ENCODE measurements at places on chromosomes 6 and 20. TPM values are rescaled to one million over a fixed set of nuclear protein-coding genes. Genes with fewer than 3 reads are reported as not detected.
A peak's percentile ranks its signal among the peaks of the same experiment; 100 is the strongest.

DNA sequence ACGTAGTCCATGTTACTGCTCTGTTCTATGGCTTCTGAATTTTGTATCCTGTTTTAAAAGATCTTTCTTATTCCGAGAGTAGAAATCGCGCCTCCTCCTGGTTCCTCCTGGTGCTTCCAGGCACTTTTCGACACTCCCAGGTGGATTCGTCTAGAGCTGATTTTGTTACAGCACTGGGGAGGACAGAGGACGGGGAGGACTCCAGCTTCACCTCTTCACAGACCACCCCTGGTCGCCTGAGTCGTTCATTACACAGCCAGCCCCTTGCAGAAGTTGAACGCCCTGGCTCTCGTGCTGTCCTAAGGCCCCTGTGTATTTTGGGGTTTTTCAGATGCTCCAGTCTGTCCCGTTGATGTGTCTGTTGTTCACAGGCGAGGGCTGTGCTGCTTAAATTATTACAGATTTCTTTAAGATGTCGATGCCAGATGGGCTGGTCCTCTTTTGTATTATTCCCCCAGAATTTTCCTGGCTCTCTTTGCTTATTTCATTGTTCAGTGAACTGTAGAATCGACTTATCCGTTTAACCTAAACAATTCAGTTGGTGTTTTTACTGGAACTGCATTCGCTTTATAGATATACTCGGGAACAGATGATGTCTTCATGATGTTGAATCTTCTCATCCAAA lies 30.5 kb downstream of the COL20A1 start:
- H3K27ac ChIP-seq = no peak overlapping the region
- H3K36me3 ChIP-seq = no peaks in the 10 kb centered on the region
- H3K4me3 ChIP-seq = no peak overlapping the region
- H3K4me1 ChIP-seq = no peaks in the 10 kb centered on the region
- no peaks in the 10 kb centered on the region for H3K27me3 ChIP-seq
- no peak for DNase-seq

DNA sequence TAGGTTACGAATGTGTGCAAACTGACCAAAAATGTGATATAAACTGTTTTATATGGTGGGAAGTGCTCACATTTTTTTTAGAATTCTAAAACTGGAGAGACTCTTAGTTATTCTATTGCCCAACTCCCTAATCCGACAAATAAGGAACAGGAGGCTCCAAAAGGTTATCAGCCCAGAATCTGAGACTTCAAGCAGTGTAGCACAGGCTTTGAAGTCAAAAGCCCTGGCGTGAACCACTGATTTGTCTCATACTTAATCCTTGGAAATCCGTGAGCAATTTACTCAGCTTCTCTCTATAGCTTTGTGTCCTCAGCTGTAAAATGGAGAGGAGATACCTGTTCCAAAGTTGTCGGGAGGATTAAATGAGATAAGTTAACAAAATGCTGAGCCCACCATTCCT lies 368.8 kb upstream of the SASH1 start:
- no peak for DNase-seq
- no peaks in the 10 kb centered on the region for H3K36me3 ChIP-seq
- no peaks in the 10 kb centered on the region for H3K27me3 ChIP-seq
- H3K4me3 ChIP-seq = no peak overlapping the region
- H3K27ac ChIP-seq = no peak overlapping the region

The SNPH gene
- 10.4 TPM for total RNA-seq

- H3K27ac ChIP-seq = no peak overlapping the region
- H3K27me3 ChIP-seq = no peaks in the 10 kb centered on the region
- no peaks in the 10 kb centered on the region for H3K36me3 ChIP-seq
- no peak overlapping the region for H3K4me3 ChIP-seq
- H3K4me1 ChIP-seq = peaks cover 8% of the 10 kb centered on the region
Observed at GRCh38 chr20:16537025-16537665, 36.1 kb downstream of the KIF16B start.

GRCh38 chr6:162442687-162443086 lies 284.9 kb downstream of the PRKN start:
- H3K36me3 ChIP-seq = no peaks in the 10 kb centered on the region
- no peaks in the 10 kb centered on the region for H3K4me1 ChIP-seq
- no peak overlapping the region for H3K4me3 ChIP-seq
- H3K27me3 ChIP-seq = no peaks in the 10 kb centered on the region
- no peak overlapping the region for H3K27ac ChIP-seq

DNA sequence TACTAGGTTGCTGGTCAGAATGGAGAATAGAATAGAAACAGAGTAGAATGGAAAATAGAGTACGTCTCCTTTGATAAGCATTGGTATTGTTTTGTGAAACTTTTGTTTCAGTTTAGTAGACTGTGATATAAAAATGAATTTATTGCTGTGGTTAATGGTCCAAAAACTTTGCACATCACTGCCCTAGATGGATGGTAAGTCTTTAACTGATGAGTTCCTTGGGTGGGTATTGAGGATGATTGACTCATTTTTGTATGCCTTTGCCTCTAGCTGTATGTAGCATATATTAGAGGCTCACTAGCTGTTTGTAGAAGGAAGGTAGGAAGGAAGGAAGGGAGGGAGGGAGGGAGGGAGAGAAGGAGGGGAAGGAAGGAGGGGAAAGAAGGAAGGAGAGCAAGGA lies 48.3 kb downstream of the ZDHHC14 start:
- H3K36me3 ChIP-seq = no peaks in the 10 kb centered on the region
- no peaks in the 10 kb centered on the region for H3K4me1 ChIP-seq
- no peak overlapping the region for H3K27ac ChIP-seq
- no peaks in the 10 kb centered on the region for H3K27me3 ChIP-seq

The SCUBE3 gene
- 29.5 TPM for total RNA-seq

The OR11A1 gene
- not detected for total RNA-seq

DNA sequence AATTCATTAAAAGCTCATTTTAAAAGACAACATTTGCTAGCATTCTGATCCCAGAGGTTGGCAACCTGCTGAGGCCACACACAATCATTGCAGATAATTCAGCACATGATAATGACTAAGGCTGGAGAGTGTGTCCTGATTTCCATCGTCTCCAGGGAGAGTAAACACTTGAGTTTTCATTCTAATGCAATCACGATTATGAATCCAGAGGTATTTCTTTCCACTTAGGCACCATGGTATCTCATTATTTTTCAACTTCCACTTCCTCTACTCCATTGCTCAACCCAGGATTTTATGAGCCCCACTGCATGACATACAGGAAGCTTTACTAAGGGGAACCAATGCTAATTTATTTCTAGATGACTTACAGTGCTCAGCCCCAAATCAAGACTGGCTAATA lies 273.8 kb upstream of the AGPAT4 start:
- no peak overlapping the region for H3K4me3 ChIP-seq
- no peaks in the 10 kb centered on the region for H3K36me3 ChIP-seq
- DNase-seq = no peak
- no peaks in the 10 kb centered on the region for H3K27me3 ChIP-seq

The MCCD1 gene
- not detected for total RNA-seq

The MAS1 gene
- not detected for total RNA-seq

The SIGLEC1 gene
- 23.2 TPM for total RNA-seq

DNA sequence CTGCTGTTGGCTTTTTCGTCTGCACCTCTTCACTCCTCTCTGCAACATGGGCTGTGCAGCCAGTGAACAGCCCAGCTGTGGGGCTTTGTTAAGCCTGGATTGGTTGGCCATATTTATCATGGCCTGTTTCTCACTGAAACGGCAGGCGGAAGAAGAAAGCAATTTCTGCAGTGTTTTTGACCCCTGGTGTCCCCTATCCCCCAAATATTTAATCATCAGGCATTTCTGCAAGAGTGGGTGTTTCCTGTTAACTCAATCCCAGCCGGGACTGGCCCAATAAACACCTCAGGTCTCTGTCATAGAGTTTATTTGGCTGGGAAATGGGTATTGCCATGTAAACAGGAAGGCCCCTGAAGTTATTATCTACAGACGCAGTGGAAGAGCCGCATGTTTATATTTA lies 174.8 kb upstream of the SUPT3H start:
- no peaks in the 10 kb centered on the region for H3K27me3 ChIP-seq
- no peak for DNase-seq
- no peaks in the 10 kb centered on the region for H3K4me1 ChIP-seq
- no peaks in the 10 kb centered on the region for H3K36me3 ChIP-seq
- no peak overlapping the region for H3K4me3 ChIP-seq

- no peak overlapping the region for H3K4me3 ChIP-seq
- H3K27ac ChIP-seq = no peak overlapping the region
- DNase-seq = no peak
Observed at GRCh38 chr20:13765299-13765698, 19.4 kb downstream of the ESF1 start.

The TSHZ2 gene
- 51.9 TPM for total RNA-seq

The TFAP2A gene
- 0.21 TPM for total RNA-seq

The FAM83D gene
- total RNA-seq = 0.53 TPM

The POLR1C gene
- 51.5 TPM for total RNA-seq

- no peaks in the 10 kb centered on the region for H3K27me3 ChIP-seq
- DNase-seq = no peak
- no peak overlapping the region for H3K4me3 ChIP-seq
Observed at GRCh38 chr20:55086421-55086820, 611.0 kb downstream of the DOK5 start.

GRCh38 chr6:34235307-34236130 lies 1.2 kb upstream of the HMGA1 start:
- no peaks in the 10 kb centered on the region for H3K36me3 ChIP-seq
- H3K4me1 ChIP-seq = peaks cover 10% of the 10 kb centered on the region
- H3K27me3 ChIP-seq = no peaks in the 10 kb centered on the region
- peak; percentile 83 for DNase-seq

DNA sequence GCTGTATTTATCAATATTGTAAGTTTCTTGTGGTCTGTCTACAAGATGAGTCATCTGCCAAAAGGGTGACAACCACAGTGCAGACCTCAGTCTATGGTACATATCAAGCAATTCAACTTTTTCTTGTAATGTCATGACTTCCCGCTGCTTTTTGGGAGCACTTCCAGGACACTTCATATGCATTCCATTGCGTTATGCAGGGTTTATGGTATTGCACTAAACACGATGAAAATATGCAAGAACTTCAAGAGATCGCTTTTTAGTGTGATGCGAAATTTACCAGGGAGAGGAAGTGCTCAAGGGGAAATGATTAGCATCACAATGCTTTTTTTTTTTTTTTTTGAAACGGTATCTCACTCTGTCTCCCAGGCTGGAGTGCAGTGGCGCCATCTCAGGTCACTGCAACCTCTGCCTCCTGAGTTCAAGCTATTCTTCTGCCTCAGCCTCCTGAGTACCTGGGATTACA lies 166.5 kb downstream of the TFAP2A start:
- no peak overlapping the region for H3K4me3 ChIP-seq
- DNase-seq = no peak

The ADGB gene
- not detected for total RNA-seq

DNA sequence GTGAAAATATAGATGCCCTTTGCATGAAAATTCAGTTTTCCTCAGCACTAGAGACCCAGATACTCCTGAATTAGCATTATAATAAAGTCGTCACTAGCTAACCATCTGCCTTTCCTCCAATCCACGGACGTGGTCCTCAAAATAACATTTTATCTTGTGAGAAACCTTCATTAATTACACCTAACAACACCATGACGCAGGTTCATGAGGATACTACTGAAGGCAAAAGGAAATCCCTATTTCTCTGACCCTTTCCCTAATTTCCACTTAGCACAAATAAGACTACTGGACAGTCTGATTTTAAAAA lies 1.3 kb upstream of the PNISR start:
- no peaks in the 10 kb centered on the region for H3K27me3 ChIP-seq
- H3K27ac ChIP-seq = peak overlapping the region; percentile 99
- H3K36me3 ChIP-seq = no peaks in the 10 kb centered on the region
- H3K4me1 ChIP-seq = peaks cover 30% of the 10 kb centered on the region
- DNase-seq = no peak

DNA sequence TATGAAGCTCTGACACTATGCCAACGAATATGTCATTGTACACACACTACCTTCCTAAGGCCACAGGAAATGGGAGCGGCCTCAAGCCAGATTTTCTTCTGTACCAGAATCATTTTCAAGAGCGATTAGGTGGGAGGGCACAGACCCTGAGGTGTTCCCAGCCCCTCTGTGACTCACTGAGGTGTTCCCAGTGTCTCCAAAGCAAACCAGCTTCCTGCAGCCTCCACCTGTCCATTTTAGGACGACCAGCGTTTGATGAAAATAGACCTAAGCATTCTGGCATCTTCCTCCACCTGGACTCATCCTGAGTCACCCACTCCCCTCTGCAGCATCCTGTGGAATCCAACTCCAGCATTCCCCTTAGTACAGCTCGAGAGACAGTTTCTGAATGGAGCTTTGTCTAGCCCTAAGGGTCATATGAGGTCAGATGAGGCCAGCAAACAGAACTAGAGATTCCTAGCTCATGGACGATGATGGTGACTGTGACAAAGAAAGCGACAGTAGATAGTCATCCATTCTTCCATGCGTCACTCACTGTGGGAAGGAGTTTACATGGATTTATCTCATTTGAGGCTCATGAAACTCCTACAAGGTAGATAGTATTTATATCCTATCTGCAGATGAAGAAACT lies 203.4 kb downstream of the PTPRT start:
- DNase-seq = no peak
- H3K4me1 ChIP-seq = no peaks in the 10 kb centered on the region
- H3K36me3 ChIP-seq = no peaks in the 10 kb centered on the region
- no peaks in the 10 kb centered on the region for H3K27me3 ChIP-seq
- H3K4me3 ChIP-seq = no peak overlapping the region

DNA sequence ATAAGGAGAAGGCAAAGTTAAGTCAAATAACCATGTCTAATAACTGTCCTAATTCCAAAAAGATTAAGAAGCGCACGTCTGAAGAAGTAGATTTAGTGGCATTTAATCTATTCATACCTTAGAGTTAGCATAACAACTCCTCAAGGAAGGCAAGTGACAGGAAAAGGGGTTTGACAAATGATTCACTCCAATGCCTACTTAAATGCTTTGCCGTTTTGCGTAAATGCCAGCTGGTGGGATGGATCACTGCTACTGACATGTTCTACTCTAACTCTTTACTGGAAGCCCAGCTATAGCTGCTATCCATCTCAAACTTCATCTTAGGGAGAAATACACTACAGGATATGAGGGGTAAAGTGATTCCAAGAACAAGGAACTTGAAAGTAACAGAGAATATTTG lies 347.3 kb upstream of the RUNX2 start:
- no peak overlapping the region for H3K4me3 ChIP-seq
- no peak for DNase-seq
- no peaks in the 10 kb centered on the region for H3K36me3 ChIP-seq
- no peak overlapping the region for H3K27ac ChIP-seq
